ENCODE measurements at places on chromosomes 2 and 18.

- no peak for DNase-seq
Observed at GRCh38 chr2:26898480-26899078, 50.6 kb downstream of the DPYSL5 start.

- no peak for DNase-seq
Observed at GRCh38 chr2:147639891-147640290, 204.9 kb upstream of the ACVR2A start.

- no peak for DNase-seq
Observed at GRCh38 chr2:225076125-225076524, 33.9 kb upstream of the DOCK10 start.

- DNase-seq, result no peak
Observed at GRCh38 chr2:164984428-164984827, 29.1 kb upstream of the SLC38A11 start.

DNA sequence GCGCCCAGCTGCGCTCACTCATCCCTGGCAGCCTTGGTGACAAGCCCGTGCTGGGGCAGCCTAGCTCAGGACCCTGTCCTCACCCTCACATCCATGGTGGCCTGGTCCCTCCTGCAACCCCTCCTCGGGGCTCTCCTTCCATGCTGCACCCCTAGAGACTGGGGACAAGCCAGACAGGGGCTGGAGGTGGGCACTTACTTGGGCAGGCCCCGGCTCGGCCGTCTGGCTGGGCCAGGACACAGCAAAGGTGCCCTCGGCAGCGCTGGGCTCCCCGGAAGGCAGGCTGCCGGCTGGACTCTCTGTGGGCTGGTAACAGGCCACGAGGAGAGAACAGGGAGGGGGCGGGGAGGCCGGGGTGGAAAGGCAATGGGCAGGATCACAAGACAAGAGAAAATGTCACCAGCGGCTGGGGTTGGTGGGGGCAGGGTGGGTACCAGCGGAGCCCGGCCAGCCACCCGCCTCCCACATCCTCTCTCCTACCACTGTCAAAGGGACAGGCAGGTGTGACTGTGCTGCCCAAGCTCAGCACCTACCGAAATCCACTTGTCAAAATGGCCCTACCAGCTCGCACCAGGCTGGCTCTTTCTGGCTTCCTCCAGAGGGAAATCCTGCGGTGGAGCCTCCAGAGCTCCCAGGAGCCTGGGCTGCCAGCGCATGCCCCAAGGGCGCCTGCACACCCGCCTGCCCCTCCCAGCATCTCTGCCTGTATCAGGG, 54.7 kb downstream of the BIN1 start:
- DNase-seq, result no peak

GRCh38 chr18:23498877-23499276, 4.4 kb upstream of the RMC1 start:
- DNase-seq, result peak; percentile 75

- DNase-seq, result no peak
Observed at GRCh38 chr2:230008708-230009066, 60.0 kb downstream of the SLC16A14 start.

GRCh38 chr18:35526495-35527059, 28.8 kb upstream of the INO80C start:
- DNase-seq, result no peak

DNA sequence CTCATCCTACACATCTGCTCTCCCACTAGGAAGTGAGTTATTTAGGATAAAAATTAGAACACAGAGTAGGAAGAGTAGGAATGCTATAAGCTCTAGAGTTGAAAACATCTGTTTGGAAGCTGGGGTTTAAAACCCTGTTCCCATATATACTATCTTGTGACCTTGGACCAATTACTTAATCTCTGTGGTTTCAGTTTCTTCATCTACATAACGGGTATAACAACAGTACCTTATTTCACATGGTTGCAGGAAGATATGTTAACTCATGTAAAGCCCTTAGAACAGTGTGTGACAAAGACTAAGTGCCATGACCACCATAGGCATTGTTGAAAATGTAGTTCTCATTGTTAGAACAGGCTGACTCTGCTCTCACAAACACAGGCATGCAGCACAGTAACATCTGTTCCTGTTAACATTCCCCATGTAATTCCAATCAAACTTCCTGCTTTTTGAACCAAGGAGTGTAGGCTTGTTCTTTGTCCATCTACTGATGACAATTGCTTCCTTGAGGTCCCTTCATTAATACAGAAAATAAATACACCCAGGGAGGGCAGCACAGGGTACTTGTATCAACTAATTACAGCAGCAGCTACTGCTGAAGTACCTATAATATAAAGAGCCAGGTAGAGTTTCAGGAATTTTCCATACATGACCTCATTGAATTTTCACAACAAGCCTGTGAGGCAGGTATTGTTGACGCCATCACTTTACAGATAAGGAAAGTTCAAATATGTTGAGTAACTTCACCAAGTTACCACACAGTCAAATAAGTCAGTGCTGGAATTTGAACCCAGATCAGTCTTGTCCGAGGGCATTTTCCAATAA, 204.2 kb downstream of the L3MBTL4 start:
- no peak for DNase-seq

DNA sequence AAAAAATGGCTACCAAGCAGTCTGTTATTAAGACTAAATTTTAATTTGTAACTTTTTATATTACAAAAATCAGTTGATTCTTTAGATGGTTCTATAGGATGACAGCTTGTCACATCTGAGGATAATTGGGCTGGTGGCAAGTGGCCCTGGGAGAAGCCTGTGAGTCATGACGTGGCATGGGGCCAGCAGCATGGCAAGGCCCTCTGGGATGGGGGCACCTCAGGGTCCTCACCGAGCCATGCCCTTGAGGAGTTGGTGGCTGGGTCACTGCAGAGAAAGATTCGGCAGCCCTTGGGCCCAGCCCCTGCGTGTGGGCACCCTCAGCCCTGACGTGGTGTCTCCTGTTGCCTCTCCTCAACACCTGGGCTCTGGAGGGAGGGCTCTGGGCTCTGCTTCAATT, 49.7 kb downstream of the STK25 start:
- no peak for DNase-seq

- peak; percentile 96 for DNase-seq
Observed at GRCh38 chr2:64866797-64867196, 122.4 kb upstream of the SLC1A4 start.

DNA sequence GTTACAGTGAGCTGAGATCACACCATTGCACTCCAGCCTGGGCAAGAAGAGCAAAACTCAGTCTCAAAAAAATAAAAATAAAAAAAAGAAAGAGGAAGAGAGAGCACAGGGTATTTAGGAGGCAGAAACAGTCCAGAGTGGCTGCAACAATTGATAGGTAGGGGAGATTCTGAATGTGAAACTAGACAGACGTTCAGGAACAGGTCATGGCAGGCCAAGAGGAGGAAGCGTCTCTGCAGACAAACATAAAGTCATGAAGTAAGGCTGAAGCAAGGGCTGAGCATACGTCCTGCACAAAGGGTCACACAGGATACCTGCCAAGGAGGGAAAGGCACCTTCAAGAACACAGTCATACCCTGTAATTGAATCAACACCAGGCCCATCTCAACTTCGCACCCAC, 64.1 kb upstream of the ZNF532 start:
- DNase-seq, result no peak

- peak; percentile 39 for DNase-seq
Observed at GRCh38 chr2:26144953-26145680, 27.8 kb upstream of the GAREM2 start.
